ENCODE measurements at places on chromosomes 3 and 15.

- DNase-seq = no peak
These were observed 8.8 kb downstream of the CACNA2D3 start for GRCh38 chr3:54131026-54131605.

GRCh38 chr15:56776839-56777238 lies 43.5 kb upstream of the ZNF280D start:
- no peak for DNase-seq

DNA sequence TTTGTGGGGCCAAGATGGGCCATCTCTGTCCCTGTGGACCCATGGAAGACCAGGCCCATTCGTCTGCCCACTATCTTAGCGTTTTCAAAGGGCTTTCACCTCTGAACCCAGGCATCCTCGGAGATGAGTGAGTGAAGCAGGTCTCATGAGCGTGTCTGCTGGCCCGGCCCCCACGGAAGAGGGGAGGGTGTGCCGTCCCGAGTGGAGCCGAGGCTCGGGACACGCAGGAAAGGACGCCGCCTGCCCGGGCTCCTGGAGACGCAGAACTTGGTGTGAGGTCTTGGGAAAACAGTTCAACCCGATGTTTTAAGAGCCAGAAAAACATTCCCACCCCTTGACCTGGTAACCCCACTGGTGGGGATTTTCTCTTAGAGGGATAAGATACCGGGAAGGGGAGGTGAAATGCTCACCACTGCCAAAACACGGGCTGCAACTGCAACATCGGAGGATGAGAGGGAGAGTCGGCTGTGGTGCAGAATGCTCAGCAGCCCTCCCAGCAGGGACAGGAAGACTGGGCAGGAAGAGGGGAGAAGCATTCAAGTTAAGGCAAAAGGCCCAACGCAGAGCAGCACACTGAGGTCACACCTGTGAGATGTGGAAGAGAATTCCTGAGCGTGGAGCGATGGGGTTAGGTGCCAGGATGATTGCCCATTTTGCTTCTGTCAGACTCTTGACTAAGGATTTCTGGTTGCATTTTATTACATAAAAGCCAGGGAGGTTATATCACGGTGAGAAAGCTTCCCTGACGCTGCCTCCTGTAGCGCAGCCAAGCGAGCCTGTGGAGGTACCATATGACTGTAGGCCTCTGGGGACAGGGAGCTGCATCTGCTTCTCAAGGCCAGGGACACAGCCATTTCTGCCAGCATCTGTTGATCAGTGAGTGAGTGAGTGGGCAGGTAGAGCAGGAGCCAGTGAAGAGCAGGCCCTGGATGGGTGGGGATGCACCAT lies 14.1 kb upstream of the STAB1 start:
- no peak for DNase-seq

- no peak for DNase-seq
These were observed 16.2 kb upstream of the DENND6A start for GRCh38 chr3:57709031-57709430.

DNA sequence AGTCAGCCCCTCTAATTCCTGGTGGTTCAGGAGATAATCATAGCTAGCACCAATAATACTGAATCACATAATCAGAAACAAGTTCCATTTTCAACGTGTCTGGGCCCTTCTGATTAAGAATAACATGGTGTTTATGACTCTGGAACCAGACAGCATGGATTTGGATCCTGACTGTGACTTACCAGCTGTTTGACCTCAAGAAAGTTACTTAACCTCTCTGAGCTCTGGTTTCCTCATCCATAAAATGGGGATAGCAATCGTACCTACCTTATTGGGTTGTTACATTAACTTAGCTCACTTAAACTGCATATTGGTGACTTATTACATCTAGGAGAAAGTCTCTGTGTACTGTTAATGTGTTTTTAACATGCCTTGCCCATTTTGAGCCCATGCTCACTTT lies 10.7 kb upstream of the TMEM40 start:
- DNase-seq = no peak

GRCh38 chr3:102194760-102195159 lies 240.1 kb upstream of the ZPLD1 start:
- no peak for DNase-seq

DNA sequence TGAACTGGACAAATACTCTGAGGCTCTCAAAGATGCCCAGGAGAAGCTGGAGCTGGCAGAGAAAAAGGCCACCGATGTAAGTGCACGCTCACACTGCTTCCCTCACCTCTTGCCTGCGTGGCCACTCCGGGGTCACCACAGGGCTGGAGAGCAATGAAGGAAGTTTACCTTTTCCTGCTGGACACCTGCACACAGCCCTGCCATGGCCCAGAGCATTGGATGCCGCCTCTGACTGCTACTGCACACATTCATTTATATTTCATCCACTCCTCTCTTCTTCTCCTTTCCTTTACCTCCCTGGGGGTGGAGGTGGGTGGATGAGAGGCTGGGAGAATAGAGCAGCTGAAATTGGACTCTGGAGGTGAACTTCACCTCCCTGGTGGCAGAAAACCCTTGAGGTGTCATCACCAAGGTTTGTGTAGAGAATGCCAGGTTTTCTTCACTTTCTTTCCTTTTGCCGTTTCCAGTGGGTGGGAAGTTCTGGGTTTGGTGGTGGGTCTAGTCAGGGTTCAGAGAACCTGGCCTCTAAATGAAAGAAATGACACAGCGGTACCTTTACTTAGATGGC lies 1.6 kb downstream of the TPM1 start:
- DNase-seq = no peak

DNA sequence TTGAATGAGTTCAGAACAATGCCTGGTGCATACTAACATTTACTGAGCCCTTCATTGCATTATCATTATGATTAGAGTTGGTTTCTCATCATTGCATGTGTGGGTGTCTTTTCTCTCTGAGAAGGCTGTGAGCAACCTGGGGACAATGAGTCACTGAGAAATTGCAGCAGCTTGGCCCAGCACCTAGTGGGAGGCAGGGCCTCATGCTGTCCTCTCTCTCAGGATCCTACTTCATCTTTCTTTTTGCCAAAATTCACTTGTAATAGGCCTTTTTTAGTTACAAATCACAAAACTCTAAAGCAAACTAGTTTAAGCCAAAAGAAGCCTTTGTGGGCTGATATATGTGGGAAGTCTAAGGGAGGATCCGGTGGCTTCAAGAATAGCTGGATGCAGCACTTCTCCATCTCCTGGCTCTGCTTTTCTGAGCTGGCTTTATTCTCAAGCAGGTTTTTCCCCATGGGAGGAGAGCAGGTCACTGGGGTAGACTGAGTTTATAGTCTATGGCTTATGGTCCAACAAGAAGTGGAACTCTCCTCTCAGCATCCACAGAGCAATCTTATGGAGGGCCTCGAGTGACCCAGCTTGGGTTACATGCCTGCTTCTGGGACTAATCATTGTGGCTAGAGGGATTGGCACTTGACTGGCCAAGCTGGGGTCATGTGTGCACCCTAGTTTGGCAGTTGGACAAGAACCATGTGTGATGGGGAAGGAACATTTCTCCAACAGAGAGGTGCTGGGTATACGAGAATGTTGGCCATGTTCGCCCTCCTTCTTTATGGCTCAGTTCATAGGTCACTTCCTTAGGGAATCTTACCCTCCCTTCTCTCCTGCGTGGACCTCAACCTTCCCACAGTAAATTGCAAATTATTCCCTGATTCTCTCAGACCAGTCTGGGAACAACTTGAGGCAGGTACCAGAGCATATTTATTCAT lies 8.7 kb upstream of the CAMK1 start:
- no peak for DNase-seq

GRCh38 chr15:78906316-78906620 lies 33.6 kb downstream of the MORF4L1 start:
- peak; percentile 32 for DNase-seq

DNA sequence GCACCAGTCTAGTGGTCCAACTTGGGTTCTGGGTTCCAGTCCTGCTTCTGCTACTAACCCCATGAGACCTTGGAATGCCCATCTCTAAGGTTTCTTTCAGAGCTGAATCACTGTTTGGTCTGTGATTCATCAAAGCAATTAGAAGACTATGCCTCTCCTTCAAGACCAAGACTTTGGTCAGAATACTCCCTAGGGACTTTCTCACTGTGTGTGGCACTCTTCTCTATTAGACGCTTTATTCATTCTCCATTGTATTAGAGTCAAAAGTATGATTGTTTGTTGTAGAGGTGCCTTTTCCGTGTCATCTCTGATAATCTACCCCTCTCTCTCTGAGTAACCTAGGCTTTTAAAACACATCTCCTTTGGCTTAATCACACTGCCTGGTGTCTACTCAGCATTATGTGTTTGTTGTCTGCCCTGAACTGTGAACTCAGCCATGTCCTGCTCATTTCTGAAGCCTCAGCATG lies 90.5 kb downstream of the LPP start:
- DNase-seq = no peak

DNA sequence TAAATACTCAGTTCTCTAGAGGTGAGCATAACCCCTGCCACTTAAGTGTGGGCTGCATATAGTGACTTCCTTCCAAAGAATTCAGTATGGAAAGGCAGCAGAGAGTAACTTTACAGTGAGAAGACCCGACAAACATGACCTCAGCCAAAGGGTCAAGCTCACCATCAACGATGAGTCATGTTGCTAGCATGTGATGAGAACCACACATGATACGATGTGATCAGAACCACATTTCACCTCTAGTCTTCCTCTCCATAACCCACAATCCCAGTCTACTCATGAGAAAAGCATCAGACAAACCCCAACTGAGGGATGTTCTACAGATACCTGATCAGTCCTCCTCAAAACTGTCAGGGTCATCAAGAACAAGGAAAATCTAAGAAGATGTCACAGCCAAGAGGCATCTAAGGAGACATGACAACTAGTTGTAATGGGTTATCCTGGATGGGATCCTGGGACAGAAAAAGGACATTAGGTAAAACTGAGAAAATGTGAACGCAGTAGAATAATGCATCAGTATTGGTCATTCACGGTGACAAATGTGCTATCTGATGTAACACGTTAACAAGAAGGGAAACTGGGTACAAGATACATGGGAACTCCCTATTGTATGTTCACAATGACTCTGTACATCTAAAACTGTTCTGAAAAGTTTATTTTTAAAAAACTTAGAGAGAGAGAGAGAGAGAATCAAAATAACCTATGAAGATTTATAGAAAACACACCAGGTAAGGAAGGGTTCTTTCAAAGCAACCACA lies 28.3 kb downstream of the SEC61A1 start:
- no peak for DNase-seq

- DNase-seq = no peak
These were observed 115.5 kb upstream of the ARPP21 start for GRCh38 chr3:35523838-35524237.

Data from Panc1 (cell line).